ENCODE measurements at places on chromosomes 13 and 19. TPM values are rescaled to one million over a fixed set of nuclear protein-coding genes. Genes with fewer than 3 reads are reported as not detected.

DNA sequence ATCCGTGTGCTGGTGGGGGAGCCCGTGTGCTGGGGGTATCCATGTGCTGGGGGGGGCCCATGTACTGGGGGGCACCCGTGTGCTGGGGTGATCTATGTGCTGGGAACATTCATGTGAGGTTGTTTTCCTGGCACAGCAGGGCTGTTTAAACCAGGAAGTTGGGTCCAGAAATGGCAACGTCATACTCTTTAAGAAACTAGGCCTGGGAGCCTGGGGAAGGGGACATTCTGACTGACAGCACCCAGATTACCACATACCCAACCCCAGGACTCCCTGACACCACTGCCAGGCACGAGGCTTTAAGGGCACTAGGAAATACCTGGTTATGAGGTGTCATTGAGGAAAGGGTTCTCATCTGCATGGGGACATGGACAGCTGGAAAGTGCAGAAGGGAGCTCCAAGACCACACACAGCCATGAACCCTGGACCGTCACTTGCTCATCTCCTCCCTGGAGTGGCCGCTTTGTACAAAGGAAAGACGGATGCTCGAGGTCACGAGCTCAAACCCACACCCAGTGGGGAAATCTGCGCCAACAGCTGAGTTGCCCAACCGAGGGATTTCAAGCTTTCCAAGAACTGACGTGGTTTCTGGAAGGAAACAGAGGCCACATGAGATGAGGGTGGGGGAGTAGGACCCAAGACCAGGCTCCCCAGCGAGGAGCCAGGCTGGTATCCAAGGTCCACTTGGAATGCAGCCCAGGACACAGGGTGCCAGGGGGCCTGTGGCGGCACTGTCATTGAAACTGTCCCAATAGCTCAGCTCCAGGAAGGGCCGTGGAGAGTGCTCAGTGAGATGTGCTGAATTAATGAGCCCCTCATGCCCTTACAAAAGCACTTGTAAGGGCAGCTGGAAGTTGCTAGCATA is 40.9 kb downstream of the RAB20 start:
- no peak for DNase-seq

Gene PCP2
- 1.7 TPM for total RNA-seq

Gene CBY2
- total RNA-seq = not detected

GRCh38 chr13:113267642-113268405 is 29.2 kb upstream of the LAMP1 start:
- no peak for DNase-seq

Gene ERICH4
- total RNA-seq = not detected

DNA sequence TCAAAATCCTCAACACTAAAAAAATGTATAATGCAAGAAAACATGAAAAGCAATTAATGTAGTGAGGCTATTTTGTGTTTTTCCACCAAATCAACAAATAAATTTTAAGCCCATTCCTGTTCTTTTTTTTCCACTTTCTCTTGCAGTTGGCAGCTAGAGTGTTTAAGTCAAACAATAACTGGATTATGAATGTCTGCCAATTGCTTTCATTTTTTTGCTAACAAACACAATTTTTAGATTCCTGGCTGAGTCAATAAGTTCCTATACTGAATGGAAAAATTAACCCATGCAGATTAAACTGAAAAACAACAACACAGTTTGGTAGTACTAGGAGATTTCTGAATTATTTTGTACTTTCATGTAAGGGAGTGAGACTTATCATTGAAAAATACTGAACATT is 232.4 kb downstream of the SLITRK5 start:
- no peak for DNase-seq

- DNase-seq = no peak
These were observed 857.1 kb downstream of the GPC5 start for GRCh38 chr13:92255526-92255925.

- no peak for DNase-seq
These were observed 133.6 kb downstream of the COL4A1 start for GRCh38 chr13:110173247-110173818.

Gene DHPS
- total RNA-seq = 112 TPM

- DNase-seq = no peak
These were observed 18.7 kb downstream of the CD70 start for GRCh38 chr19:6572217-6572616.

DNA sequence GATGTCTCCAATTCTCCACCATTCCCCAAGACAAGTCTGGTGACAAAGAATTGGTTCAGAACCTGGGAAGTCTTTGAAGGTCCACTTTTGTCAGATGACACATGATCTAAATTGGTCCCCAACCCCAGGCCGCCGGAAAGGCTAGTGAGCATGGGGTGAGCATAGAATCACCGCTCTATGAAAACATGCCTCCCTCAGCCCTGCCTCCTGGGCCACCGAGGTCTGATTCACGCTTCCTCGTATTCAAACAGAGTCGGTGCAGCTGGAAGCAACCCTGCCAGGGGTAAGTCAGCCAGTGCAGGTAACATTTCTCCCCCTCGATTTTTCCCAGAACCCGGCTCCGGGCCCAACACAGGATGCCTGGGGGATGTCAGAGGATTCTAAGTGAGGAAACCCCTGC is 33.9 kb upstream of the KLF2 start:
- DNase-seq = no peak

- no peak for DNase-seq
These were observed 9.2 kb downstream of the RFC3 start for GRCh38 chr13:33827139-33827538.

Gene DCT
- total RNA-seq = 0.12 TPM

All from activated CD4-positive, alpha-beta T cell treated with anti-CD3 and anti-CD28 coated beads for 36 hours (primary cell).